ENCODE measurements at places on chromosomes 3 and 15.

DNA sequence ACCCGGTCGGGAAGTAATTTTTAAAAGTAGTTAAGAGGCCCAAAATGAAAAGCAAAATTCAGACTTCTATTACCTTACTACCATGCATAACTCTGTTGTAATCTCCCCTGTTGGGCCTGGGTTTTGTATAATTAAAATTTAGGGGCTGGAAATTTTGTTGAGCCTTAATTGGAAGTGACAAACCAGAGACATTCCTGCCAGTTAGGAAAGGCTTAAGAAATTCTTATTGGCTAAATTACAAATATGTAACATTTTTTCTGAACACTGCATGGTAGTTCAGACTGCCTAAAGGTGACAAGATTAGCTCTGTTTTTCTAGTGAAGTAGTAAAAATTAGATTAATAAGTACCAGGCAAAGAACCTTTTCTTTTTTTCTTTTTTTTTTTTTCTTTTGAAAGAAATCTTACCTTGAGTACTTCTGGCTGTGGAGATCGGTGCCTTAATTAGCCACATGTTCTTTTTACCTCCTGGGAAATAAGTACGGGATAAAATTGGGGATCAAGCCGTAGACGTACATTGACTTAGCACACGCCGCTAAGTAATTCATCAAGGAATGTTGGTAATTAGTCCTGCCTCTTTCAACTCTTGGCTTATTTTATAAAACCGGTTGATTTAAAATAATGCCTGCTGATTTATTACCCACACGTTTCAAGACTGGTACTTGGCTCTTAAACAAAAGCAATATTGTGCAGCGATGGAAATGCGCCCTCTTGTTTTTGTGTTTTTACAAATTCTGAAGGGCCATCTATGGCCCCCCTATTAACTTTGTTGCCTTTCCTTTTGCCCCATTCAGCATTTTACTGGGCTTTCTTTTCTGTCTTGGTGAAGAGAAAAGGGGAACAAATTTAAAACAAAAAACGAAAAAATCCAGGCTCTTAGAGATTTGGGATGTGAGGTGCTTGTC lies 111.2 kb upstream of the SAMMSON start:
- DNase-seq = no peak

DNA sequence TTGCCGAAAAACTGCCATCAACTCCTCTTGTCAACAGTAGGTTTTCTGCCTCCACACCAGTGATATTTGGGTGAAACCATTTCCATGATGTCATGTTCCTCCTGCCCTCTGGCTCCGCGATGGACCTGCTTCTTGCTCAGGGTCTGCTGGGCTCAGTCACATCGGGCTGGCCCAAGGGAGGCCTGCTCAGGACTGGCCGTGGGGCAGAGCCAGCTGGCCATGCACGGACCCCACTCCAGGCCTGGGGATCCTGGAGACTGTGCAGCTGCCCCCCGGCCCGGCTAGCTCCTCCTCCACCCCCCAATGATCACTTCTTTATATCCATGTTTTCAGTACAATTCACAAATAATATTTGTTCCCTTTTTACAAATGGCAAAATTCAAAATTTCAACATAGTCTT lies 270.3 kb upstream of the CCDC54 start:
- DNase-seq = no peak

DNA sequence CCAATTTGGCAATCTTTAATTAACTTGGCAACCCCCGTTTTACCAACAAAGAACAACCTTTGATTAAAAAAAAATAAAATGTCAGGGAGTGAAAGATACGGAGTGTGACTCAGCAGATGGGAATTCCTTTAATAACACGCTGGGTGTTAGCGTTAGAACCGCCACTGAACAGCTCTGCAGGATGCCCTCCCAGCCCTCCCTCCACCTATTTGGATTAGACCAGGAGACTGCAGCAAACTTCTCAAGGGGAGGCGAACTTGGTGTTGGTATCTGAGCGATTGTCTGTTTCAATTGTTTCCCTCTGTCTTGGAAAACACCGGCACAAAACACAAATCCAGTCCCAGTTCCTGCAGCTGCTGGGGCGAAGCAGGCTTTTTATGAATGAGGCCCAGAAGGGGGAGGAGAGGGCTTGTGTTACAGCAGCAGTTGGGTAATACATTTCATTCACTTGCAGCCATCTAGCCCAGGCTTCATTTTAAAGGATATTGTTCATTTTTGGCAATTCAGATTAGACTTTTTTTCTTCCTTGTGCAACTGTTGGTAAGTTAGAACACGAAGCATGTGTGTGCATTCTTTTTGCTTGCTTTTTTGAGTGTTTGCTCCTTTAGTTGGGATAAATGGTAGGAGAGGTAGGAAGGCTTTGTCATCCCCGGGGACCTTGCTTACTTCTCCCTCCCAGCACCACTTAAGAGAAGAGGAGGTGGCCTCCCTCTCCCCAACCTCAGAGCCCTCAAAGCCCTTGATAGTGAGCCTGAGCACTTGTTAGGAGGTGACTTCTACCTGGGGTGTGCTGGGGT lies 152.3 kb downstream of the IGF1R start:
- peak; percentile 87 for DNase-seq

GRCh38 chr3:184525337-184526087 lies 36.1 kb upstream of the EPHB3 start:
- no peak for DNase-seq

- DNase-seq = no peak
Measured at GRCh38 chr15:82543160-82543559, 2.9 kb upstream of the RPS17 start.

DNA sequence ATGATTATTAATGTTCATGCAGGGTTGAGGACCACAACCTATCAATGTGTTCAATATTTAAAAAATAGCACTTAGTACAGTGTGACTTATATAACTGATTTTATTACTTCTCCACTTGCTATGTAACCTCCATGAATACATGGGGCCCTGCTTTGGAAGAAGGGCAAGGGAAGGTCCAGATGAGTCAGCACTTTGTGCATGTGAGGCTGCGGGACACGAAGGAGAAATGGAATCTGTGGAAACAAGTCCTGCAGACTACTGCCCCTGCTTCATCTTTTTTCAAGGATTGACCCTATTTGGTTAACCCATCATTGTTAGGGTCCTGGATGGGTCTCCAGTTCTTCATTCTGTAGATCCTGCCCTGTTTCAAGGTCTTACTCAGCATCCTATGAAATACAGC lies 1.6 kb downstream of the NXPE3 start:
- no peak for DNase-seq

DNA sequence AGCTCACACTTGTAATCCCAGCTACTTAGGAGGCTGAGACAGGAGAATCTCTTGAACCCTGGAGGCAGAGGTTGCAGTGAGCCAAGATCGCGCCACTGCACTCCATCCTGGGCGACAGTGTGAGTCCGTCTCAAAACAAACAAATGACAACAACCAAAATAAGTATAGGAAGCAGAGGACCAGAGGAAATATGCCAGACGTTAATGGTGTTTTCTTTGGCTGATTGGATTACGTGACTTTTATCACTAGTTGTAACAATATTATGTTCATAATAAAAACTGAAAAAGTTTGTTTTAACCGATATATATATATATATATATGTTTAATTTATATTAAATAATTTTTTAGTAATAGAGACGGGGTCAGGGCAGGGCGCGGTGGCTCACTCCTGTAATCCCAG lies 21.7 kb downstream of the NUSAP1 start:
- DNase-seq = no peak

- peak; percentile 66 for DNase-seq
Measured at GRCh38 chr15:66253418-66254088, at the start of gene MEGF11. TSS of gene MEGF11 (minus strand) at chr15:66253750. CDS start at chr15:66128403, 125,347 bp downstream.

DNA sequence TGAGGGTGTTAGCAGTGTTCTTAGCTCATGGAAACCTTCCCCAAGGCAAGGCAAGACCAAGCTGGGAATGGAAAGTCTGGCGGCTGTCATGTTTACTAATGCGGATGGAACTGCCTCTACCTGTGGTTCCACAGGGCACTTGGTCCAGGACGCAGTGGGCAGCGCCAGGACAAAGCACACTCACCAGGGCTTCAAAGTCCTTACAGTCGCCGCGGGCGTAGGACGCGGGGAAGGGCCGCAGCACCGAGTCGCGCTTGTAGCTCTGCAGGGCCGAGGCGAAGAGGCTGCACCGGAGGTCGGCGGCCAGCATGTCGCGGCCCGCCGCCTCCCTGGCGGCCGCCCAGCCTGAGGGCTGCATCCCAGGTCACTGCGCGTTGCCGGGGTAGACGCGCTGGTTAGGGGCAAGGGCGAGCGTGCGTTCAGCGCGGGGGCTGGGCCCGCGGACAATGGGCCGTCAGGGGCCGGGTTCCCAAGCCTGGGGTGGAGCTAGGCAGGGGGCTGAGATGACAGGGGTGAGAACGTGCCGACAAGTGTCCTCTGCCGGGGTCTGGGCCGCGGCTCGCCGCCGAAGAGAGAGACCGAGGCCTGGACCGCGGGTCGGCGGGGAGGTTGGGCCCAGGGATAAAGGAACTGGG lies 497 bp downstream of the PARP16 start:
- no peak for DNase-seq

DNA sequence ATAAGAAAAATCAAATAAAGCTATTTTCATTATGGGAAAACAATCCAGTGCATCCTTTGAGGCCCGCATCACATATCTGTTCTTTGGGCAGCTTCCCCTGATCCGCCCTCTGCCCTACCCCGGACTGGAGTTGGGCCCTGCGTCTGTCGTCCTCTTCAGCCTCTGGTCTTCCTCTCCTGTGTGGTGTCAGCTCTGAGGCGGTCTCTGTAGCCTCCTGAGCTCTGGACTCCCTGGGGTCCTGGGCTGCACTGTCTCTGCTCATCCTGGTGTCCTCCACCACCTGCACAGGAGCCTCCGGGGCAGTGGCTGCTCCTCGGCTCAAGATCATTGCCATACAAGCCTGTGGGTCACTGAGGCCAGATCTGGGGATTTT lies 7.4 kb upstream of the SNX22 start:
- no peak for DNase-seq

GRCh38 chr3:141486746-141487520 lies at the start of gene RASA2:
TSS of gene RASA2 (plus strand) at chr3:141487027. CDS start at chr3:141487084, 57 bp downstream.
- peak; percentile 82 for DNase-seq

- DNase-seq = no peak
Measured at GRCh38 chr15:100665570-100665969, 63.2 kb downstream of the ASB7 start.

All from right hindlimb (tissue), 1 donor.